IMR-90 (cell line): ENCODE measurements at places on chromosomes 12 and 14. TPM values are rescaled to one million over a fixed set of nuclear protein-coding genes. Genes with fewer than 3 reads are reported as not detected.
A peak's percentile ranks its signal among the peaks of the same experiment; 100 is the strongest.

DNA sequence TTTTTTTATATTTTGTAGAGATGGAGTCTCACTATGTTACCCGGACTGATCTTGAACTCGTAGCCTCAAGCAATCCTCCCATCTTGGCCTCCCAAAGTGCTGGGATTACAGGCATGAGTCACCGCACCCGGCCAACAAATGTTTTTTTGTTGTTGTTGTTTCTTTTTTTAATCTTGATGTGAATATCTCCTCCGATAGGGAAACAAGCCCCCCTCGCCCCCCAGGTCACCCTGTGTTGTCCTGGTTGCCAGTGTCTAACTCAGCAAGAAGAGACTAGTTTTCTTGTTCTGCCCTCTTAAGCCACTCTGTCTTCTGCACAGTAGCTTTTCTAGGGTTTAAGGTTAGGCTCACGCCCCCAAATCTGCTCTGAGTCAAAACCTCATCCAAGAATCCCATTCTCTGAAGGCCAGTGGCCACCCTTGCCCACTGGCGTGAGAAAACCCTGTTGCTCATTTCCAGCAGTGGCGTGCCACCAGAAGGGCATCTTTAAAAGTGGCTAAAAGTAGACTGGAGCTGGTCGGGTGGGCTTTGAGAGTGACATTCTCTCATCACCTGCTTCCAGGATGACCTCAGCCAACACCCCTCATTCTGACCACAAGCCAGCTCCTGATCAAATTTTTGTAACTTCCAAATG, 42.7 kb downstream of the C14orf132 start:
- H3K27ac ChIP-seq, result no peak overlapping the region
- peaks cover 16% of the 10 kb centered on the region; the same call in 1 of the 2 replicates for H3K36me3 ChIP-seq
- no peaks in the 10 kb centered on the region for H3K27me3 ChIP-seq
- H3K4me1 ChIP-seq, result peaks cover 7% of the 10 kb centered on the region
- DNase-seq, result no peak
- no peak overlapping the region for H3K4me3 ChIP-seq

Gene DCAF11
- 46.7 and 52.0 TPM in 2 replicates for total RNA-seq

GRCh38 chr12:6667559-6668210, 4.8 kb upstream of the ING4 start:
- H3K4me3 ChIP-seq, result no peak overlapping the region
- H3K27me3 ChIP-seq, result no peaks in the 10 kb centered on the region
- peaks cover 50% of the 10 kb centered on the region for H3K36me3 ChIP-seq
- H3K27ac ChIP-seq, result no peak overlapping the region

DNA sequence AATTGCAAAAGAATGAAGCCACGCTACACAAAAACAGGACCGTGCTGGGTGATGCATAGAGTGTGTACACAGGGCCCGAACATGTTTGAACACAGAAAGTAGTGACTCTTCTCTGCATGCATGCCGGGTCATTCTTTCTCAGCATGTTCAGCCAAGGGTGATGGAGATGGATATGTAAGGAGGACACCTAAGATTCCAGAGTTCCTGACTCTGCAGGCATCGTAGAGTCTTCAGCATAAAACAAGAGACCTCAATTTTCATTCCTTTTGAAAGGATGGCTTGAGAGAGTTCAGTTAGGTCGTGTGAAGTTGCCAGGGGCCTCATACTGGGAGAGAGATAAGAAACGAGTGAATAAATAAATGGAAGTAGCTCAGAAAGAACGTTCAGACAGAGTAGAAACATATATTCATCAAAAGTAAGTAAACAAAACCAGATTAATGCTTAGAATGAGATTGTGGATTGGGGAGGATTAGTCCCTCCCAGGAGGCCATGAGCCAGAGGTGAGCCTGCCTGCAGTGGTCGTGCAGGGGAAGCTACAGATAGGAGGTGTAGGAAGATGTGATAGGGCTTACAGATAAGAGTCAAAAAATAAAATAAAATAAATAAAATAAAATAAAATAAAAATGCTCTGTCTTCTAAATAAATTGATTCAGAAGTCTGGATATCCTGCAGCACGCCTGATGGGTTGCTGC, 27.6 kb upstream of the SEL1L start:
- no peaks in the 10 kb centered on the region for H3K36me3 ChIP-seq
- no peak overlapping the region for H3K27ac ChIP-seq
- H3K27me3 ChIP-seq, result no peaks in the 10 kb centered on the region
- H3K4me3 ChIP-seq, result no peak overlapping the region
- DNase-seq, result no peak

GRCh38 chr12:122147514-122148290, 26.3 kb downstream of the IL31 start:
- no peaks in the 10 kb centered on the region for H3K27me3 ChIP-seq
- H3K4me1 ChIP-seq, result peaks cover 2% of the 10 kb centered on the region; the same call in 1 of the 2 replicates
- no peak overlapping the region for H3K4me3 ChIP-seq
- DNase-seq, result no peak

DNA sequence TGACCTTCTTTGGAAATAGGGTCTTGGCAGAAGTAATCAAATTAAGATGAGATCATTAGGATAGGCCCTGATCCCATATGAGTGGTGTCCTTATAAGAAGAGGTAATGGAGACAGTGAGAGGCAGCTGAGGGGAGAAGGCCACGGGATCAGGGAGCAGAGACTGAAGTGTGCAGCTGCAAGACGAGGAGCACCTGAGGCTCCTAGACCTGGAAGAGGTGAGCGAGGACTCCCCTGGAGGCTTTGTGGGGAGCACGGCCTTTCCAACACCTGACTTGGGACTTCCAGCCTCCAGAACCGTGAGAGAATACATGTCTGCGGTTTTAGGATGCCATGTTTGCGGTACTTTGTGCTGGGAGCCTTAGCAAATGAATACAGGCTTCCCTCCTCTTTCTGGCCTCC, 37.5 kb downstream of the LRTM2 start:
- H3K27ac ChIP-seq, result no peak overlapping the region
- peaks cover 32% of the 10 kb centered on the region for H3K27me3 ChIP-seq
- no peaks in the 10 kb centered on the region for H3K36me3 ChIP-seq
- H3K4me3 ChIP-seq, result no peak overlapping the region
- no peaks in the 10 kb centered on the region for H3K4me1 ChIP-seq

- no peaks in the 10 kb centered on the region for H3K4me1 ChIP-seq
- H3K27me3 ChIP-seq, result no peaks in the 10 kb centered on the region
- H3K4me3 ChIP-seq, result no peak overlapping the region
- H3K36me3 ChIP-seq, result no peaks in the 10 kb centered on the region
Measured at GRCh38 chr14:68222726-68223125, 403.1 kb downstream of the RAD51B start.

GRCh38 chr12:131163189-131163738, 209.6 kb downstream of the ADGRD1 start:
- H3K4me3 ChIP-seq, result no peak overlapping the region
- H3K27ac ChIP-seq, result no peak overlapping the region
- no peaks in the 10 kb centered on the region for H3K27me3 ChIP-seq
- no peaks in the 10 kb centered on the region for H3K4me1 ChIP-seq
- no peak for DNase-seq

DNA sequence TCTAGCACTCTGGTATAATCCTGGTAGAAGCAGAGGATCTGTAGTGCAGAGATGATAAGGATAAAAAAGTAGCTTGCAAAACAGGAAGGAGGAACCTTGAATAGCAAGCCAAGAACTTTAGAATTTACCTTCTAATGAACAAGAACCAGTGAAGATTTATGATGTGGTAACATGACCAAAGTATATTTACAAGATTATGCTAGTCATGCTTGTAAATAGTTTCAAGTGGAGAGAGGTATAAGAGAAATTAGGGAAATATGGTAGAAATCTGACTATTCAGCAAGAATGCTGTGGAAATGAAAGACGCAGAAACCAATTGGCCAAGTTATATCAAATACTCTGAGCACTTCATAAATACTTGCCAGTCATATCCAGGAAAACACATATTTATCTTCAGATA, 47.8 kb downstream of the ERGIC2 start:
- peaks cover 2% of the 10 kb centered on the region for H3K36me3 ChIP-seq
- no peaks in the 10 kb centered on the region for H3K4me1 ChIP-seq

DNA sequence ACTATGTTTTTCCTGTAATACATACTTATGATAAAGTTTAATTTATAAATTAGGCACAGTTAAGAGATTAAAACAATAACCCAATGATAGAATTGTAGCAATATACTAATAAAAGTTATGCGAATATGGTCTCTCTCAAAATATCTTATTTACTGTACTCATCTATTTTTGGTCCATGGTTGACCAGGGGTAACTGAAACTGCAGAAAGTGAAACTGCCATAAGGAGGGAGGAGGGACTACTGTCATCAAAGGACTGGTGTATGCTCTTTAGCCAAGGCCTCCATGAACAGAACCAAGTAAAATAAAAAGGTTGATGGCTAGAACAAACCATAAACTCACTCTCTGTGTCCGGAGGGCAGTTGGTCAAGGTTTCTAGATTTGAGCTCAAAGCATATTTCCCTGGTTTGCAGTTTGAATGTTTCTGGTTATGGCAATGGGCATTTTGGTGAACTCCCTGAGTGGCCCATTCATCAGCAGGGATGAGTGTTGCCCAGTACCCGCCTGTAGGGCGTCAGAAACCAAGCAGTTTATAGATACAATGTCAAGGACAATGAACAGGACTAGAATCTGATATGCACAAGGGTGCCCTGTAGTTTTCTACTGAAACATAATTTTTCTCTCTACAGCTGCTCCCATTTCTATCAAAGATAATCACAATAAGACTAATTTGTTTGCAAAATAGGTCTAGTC, 19.8 kb downstream of the LEMD3 start:
- no peaks in the 10 kb centered on the region for H3K27me3 ChIP-seq
- H3K4me1 ChIP-seq, result no peaks in the 10 kb centered on the region
- H3K4me3 ChIP-seq, result no peak overlapping the region
- H3K27ac ChIP-seq, result no peak overlapping the region

Gene REM2
- total RNA-seq, result under 0.01 TPM in 2 replicates

DNA sequence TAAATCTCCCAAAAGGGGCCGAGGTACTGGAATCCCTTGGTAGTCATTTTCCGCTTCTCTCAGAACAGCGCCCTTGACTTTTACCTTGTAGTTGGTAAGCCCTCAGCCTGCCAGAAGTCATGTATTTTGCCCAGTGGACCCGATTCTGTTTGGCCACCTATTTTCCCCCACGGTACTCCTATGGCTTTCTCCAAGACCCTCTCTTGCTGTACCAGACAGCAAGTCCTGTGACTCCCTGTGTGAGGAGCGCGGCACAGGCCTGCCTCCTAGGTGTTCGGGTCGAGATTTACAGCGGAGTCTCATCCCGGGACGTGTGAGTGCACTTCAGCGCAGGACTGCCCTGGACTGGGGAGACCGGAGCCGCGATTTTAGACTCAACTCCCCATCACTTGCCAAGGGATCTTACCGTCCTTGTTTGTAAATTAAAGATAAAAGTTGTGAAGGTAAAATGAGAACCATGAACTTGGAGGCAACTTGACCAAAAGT, 1.1 kb upstream of the MBD6 start:
- no peaks in the 10 kb centered on the region for H3K27me3 ChIP-seq
- H3K4me1 ChIP-seq, result peaks cover 22% of the 10 kb centered on the region
- peaks cover 41% of the 10 kb centered on the region for H3K36me3 ChIP-seq
- H3K27ac ChIP-seq, result peak overlapping the region; percentile 88
- no peak overlapping the region for H3K4me3 ChIP-seq
- peak; percentile 61 for DNase-seq

GRCh38 chr12:14243941-14244340, 121.5 kb upstream of the ATF7IP start:
- H3K27me3 ChIP-seq, result no peaks in the 10 kb centered on the region
- no peak overlapping the region for H3K4me3 ChIP-seq
- H3K36me3 ChIP-seq, result no peaks in the 10 kb centered on the region
- no peak overlapping the region for H3K27ac ChIP-seq

Gene DAO
- total RNA-seq, result not detected in 2 replicates

Gene CIDEB
- total RNA-seq, result under 0.01 TPM in 2 replicates

Gene LRCOL1
- total RNA-seq, result 0.28 TPM in 1 of 2 replicates, not detected in the other

Gene NTN4
- total RNA-seq, result 38.6 and 56.6 TPM in 2 replicates

DNA sequence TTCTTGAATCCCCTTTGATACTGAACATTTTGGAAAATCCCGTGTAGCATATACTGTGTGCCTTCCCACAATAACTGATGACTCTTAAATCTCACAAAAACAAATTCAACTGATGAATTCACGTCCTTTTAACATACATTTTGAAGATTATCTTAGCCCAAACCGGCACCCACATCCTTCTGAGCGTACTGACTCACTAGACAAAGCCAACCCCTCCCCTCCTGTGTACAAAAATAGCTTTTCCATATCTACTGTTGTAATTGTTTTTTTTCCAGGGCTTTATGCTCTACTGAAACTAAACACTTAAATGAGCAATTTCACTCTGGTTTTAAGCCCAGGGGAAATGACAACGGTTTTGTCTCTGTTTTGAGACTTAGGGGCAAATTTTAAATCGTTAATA, 109.4 kb upstream of the ATF7IP start:
- no peaks in the 10 kb centered on the region for H3K27me3 ChIP-seq
- H3K36me3 ChIP-seq, result no peaks in the 10 kb centered on the region
- DNase-seq, result peak; percentile 51
- no peak overlapping the region for H3K4me3 ChIP-seq
- H3K27ac ChIP-seq, result no peak overlapping the region
- peaks cover 17% of the 10 kb centered on the region for H3K4me1 ChIP-seq

- no peaks in the 10 kb centered on the region for H3K36me3 ChIP-seq
- no peaks in the 10 kb centered on the region for H3K4me1 ChIP-seq
- H3K4me3 ChIP-seq, result no peak overlapping the region
- H3K27ac ChIP-seq, result no peak overlapping the region
- peaks cover 68% of the 10 kb centered on the region for H3K27me3 ChIP-seq
Measured at GRCh38 chr12:120640861-120641833, 721 bp downstream of the CABP1 start.

DNA sequence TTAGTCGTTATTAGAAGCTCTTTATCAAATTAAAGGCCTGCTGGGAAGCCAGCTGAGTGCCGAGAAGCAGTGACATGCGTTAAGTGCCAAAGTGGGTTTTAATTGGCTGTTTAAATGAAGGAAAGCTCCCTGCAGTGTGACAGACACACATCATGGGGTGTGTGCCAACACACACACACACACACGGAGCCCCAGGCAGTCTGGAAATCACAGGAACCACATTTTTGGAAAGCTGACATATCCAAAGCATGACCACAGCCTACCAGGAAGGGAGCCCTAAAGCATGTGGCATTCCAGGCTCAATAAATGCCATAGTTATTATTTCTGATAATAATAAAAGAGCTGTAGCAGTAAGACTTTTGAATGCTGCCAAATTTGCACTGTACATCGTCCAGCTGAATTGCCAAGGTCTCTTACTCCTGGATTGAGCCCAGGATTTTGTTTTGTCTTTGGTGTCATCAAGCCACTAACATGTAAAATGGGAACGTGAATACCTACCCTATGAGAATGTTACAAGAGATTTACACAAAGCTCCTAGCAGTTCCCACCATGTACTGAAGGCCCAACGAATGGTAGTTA, 135.1 kb downstream of the TMEM30B start:
- DNase-seq, result peak; percentile 82
- no peak overlapping the region for H3K4me3 ChIP-seq
- H3K4me1 ChIP-seq, result peaks cover 31% of the 10 kb centered on the region
- no peaks in the 10 kb centered on the region for H3K27me3 ChIP-seq
- peak overlapping the region; percentile 92 for H3K27ac ChIP-seq

DNA sequence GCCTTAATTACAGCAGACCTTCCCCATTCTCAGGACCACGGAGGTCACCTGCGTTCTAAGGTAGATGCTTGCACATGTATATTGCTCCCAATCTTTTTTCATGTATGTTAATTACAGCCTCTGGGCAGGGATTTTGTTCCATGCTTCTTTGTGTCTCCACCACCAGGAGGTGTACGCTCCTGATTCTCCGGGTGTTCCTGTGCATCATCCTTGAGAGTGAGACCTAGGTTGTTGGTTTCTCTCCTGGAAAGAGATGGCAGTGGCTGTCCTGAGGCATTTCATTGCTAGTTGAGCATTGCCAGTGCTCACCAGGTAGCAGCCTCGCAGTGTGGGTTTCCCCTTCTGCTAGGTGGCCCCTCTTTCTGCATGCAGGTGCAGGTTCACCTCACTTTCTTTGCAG, 52.8 kb downstream of the KCNK13 start:
- no peak for DNase-seq
- peaks cover 24% of the 10 kb centered on the region for H3K27me3 ChIP-seq
- no peaks in the 10 kb centered on the region for H3K36me3 ChIP-seq
- no peak overlapping the region for H3K4me3 ChIP-seq
- no peak overlapping the region for H3K27ac ChIP-seq
